Spleen (tissue), 13 donors: ENCODE measurements at places on chromosomes 7 and 10. TPM values are rescaled to one million over a fixed set of nuclear protein-coding genes. Genes with fewer than 3 reads are reported as not detected.

CCDC3 gene
- total RNA-seq: 11.0 TPM

GRCh38 chr7:105677817-105678573 lies 96.7 kb upstream of the EFCAB10 start:
- DNase-seq: peak; percentile 86

LMOD2 gene
- not detected for total RNA-seq

DNTT gene
- not detected for total RNA-seq

GRCh38 chr10:117929327-117930067 lies 117.2 kb downstream of the RAB11FIP2 start:
- DNase-seq: no peak

DNA sequence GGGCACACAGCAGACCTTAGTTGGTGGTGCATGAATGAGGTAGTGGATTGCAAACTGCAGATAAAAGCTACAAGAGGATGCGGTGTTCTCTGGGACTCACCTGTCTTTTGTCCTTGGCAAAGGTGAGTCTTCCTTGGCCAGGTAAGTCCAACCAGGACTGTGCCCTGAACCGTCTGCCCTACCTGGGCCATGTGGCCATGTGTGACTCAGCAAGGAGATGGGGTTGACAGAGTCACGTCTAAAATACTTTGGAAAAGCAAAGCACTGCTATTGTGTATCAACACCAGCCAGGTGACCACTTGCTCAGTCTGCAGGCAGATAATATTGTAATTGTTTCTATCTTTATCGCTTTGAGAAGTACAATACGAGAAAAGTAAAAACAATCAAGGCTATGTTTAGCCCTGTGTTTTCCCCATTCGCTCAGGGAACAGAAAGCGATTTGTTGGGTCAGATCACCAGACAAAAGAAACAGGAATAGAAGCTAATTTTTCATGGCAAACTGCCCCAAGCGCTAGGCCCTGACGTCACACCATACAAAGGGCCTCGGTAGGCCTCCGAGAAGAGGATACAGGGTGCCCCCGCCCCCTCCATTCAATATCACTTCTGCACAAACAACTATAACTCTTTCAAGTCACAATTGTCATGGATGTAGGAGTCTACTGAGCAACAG lies 57.3 kb downstream of the FAM53B start:
- no peak for DNase-seq

GRCh38 chr10:103849880-103850571 lies 5.3 kb downstream of the SH3PXD2A start:
- no peak for DNase-seq

- no peak for DNase-seq
Observed at GRCh38 chr10:70564113-70564725, 38.3 kb downstream of the PRF1 start.

GRCh38 chr10:19071946-19072345 lies 23.3 kb downstream of the MALRD1 start:
- DNase-seq: no peak

- DNase-seq: no peak
Observed at GRCh38 chr10:68237173-68237572, 5.3 kb upstream of the ATOH7 start.

GRCh38 chr7:157490465-157490912 lies 153.7 kb downstream of the DNAJB6 start:
- DNase-seq: peak; percentile 80

DNA sequence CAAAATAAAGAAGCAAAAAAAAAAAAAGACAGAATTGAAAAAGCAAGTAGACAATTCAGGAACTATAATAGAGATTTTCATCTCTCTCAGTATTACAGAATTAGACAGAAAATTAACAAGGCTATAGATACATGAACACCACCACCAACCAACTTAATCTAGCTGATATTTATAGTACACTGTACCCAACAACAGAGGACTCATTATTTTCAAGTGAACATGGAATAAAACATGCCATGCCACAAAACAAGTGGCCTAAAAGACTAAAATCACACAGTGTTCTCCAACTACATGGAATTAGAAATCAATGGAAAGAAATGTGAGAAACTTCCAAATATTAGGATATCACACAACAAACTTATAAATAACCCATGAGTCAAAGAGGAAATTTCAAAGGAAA lies 9.1 kb downstream of the TMEM168 start:
- DNase-seq: no peak

CREB5 gene
- total RNA-seq: 25.8 TPM

DNA sequence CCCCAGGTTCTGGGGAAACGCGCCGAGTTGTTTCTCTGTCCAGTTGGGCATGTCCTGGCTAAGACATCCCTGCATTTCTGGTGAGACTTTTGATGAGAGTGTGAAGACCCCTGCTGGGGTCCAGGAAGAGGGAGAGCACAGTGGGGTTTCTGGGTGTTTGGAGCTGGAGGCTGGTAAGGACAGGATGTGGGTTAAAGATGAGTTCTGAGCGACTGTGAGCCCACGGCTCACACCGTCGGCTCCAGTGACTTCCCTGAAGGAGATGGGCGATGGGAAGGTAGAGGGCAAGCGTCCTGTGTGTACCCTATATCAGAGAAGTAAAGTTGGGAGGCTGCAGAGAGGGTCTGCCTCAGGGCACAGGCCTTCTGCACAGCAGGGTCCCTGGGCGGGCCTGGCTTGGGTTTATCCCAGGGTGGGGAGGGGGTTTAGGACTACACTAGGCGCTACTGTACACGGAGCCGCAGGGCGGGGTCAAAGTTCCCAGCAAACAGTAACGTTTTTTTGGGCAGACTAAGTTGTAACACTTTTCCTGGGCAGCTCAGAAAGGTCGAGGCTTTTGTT lies 3.6 kb downstream of the EMX2 start:
- DNase-seq: no peak

GRCh38 chr10:95756041-95756761 lies at the start of gene ENTPD1:
ENTPD1 (plus strand) TSS chr10:95756163; CDS start chr10:95756240, 77 bp downstream.
- DNase-seq: no peak

GRCh38 chr7:65972976-65973375 lies 9.0 kb downstream of the GUSB start:
- peak; percentile 34 for DNase-seq

APBB1IP gene
- total RNA-seq: 67.8 TPM
